ENCODE measurements at places on chromosomes 5 and 9.

DNA sequence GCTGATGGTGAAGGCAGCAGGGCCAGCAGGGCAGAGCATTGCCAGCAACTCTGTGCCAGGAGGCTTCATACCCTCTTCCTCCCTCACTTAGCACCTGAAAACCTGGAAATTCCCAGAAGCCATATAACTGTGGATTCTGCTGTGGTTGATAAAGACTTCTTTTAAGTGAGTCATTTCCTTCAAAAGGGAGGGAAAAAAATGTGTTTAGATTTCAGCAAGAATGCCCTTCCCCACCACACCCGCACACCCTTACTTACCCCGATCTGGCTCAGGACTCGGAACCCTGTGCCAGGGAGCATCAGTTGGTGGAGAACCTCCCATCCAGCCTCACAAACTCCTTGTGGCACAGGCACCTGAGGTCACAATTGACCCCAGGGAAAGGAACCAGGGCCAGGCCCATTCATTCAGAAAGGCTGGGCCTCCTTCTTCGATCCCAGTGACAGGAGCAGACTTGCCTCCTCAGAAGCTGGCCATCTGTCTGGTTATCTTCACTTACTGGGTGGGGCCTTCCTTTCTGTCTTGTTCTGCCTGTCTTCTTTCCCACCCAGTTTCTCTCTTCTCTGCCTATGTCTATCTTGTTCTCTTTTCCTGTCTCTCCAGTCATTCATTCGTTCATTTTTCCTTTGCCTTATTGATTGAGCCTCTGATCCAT, 62.6 kb downstream of the PLAC8L1 start:
- no peak for DNase-seq

- DNase-seq = no peak
Observed at GRCh38 chr9:82271106-82271561, 282.6 kb downstream of the SPATA31D1 start.

DNA sequence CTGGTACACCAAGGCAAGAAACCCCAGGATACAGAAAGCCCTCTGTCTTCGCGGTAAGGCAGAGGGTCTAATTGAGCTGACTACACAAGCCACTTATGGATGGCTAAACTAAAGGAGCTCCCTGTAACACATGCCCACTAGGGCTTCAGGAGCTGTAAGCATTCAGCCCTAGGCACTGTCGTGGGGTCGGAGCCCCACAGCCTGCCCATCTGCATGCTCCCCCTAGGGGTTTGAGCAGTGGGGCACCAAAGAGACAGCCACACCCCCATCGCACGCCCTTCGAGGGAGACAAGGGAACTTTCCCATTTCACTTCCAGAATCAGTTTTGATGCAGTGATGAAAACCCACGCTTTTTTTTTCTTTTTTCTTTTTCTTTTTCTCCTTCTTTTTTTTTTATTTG, 11.0 kb upstream of the MTMR12 start:
- no peak for DNase-seq

- DNase-seq = no peak
Observed at GRCh38 chr9:134947265-134947955, 29.7 kb upstream of the FCN1 start.

DNA sequence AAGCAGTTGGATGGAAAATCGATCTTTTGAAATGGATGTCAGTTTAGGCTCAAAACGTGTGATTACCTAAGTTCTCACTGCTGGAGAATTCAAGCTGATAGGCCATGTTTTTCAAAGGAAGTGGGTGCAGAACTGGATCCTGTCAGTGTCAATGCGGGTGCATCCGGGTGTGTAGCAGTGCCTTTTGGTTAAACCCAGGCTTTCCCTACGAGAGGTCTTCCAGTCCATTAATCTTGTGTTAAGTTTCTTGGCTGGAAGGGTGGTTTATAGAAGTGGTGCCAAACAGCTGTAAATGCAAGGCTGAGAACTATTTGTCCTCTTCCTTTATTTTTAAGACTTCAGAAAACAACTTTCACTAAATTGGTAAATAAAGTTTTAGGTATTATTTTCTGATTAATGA, 71.9 kb downstream of the DAPK1 start:
- DNase-seq = no peak

- no peak for DNase-seq
Observed at GRCh38 chr5:103582364-103582763, 19.8 kb upstream of the NUDT12 start.
